NCI-H146 (cell line): ENCODE measurements at places on chromosomes 5 and 9.

DNA sequence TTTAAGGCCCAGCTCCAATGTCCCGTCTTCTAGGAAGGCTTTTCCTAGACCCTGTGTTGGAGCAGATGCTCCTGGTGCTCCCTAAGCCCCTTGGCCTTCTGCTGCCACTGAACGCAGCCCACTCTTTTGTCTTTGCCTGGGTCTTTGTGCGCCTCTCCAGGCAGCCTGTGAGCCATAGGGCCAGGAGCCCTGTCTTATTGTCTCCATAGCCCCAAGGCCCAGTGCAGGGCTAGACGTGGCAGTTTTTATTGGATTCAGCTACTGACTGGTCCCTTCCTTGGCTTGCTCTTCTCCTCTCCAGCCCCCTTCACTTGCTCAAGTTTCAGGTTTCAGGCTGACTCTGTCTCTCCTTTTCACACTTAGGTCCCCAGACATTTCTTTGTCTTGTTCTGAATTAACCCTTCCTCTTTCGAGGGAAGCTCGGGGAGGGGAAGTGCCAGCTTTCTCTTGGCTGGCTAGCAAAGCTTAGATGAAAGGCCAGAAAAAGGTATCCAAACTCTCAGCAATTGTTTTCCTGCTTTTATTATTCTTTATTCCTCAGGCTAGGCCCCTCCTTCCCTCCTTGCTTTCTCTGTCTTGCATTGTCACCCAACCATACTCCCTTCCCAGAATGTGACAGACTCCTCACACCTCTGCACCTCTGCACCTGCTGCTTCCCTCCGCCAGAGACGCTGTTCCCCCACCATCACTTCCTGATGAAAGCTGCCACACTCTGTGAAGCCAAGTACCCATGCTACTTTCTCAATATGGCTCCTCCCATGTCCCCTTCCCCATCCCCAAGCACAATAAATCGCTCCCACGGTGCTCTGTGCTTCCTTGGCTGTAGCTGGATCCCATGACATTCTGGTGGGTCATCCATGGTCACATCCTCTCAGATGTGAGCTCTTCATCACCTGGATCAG lies 101.6 kb upstream of the CPEB4 start:
- peak; percentile 9 for DNase-seq

GRCh38 chr9:88183798-88184495 lies 45.7 kb upstream of the SPATA31C2 start:
- DNase-seq, result no peak

GRCh38 chr9:20236676-20237075 lies 385.6 kb downstream of the MLLT3 start:
- peak; percentile 93 for DNase-seq

- peak; percentile 19 for DNase-seq
Measured at GRCh38 chr5:67617051-67617450, 420.5 kb upstream of the CD180 start.
